COLO829 (cell line): ENCODE measurements at places on chromosomes 4 and X.

- no peak for DNase-seq
Measured at GRCh38 chr4:102647117-102647516, 113.7 kb downstream of the MANBA start.

DNA sequence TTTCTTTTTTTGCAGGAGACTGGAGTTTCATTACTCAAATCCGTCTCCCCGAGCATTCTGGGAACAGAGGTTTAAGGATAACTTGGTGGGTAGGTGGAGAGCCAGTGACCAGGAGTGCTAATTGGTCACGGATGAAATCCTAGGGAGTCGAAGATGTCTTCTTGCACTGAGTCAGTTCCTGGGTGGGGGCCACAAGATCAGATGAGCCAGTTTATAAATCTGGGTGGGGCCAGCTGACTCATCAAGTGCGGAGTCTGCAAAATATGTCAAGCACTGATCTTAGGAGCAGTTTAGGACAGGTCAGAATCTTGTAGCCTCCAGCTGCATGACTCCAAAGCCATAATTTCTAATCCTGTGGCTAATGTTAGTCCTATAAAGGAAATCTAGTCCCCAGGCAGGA is 741.3 kb downstream of the PCDH7 start:
- DNase-seq, result no peak

DNA sequence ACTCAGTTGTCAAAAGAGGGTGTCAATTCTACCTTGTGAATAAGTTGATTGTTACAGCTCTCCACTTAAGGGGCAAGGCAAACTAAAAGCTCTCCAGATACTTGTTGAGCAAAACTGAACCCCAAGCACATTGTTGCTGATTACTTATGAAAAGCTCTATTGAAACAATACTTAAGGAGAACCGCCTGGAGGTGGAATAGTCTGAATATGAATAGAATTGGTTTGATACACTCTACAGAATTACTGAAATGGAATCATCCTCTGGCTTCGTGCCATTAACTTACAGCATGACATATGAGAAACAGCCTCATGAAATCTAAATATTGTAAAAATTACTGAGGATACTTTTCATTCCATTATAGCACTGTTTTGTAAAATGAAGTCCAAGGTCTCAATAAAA is 127.0 kb upstream of the SH3RF1 start:
- peak; percentile 90 for DNase-seq

- DNase-seq, result no peak
Measured at GRCh38 chr4:117434424-117434823, 349.0 kb upstream of the TRAM1L1 start.

DNA sequence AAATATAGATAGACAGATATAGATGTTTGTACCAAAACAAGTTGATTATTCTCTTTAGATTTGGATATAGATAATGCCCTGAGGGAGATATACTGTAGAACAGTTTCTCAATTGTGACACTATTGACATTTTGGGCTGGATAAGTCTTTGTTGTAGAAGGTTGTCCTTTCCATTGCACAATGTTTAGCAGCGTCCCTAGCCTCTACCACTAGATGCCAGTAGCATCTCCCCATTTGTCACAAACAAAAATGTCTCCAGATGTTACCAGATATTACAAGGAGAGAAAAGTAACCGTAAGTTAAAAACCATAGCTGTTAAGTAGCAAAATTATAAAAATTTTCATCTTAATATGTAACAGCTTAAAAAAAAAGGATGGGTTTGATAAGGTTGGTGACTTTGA is 2595.3 kb downstream of the ARAP2 start:
- no peak for DNase-seq

- DNase-seq, result no peak
Measured at GRCh38 chr4:150582873-150583286, 929 bp downstream of the MAB21L2 start.
